ENCODE measurements at places on chromosomes 1 and 21. TPM values are rescaled to one million over a fixed set of nuclear protein-coding genes. Genes with fewer than 3 reads are reported as not detected.

GRCh38 chr1:53734650-53735211 is 4.2 kb downstream of the GLIS1 start:
- DNase-seq: no peak

DNA sequence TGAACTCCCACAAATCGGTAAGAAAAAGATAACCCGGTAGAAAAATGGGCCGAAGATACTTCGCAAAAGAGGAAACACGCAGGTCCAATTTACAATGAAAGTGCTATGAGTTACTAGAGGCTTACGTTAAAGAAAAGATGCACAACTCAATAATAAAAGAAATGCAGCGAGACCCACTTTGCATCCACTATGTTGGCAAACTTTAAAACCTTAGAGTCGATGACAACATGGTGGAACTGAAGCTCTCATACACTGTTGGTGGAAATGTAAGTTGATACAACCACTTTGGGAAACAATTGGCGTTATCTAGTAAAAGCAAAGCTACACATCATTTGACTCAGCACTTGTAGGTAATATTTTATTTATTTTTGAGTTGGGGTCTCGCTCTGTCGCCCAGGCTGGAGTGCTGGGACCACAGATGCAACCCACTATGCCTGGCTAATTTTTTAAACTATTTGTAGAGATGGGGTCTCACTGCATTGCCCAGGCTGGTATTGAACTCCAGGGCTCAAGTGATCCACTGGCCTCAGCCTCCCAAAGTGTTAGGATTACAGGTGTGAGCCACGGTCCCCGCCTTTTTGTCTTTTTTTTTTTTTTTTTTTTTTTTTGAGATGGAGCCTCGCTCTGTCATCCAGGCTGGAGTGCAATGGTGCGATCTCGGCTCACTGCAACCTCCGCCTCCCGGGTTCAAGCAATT is 696 bp upstream of the GPATCH3 start:
- DNase-seq: no peak

DNA sequence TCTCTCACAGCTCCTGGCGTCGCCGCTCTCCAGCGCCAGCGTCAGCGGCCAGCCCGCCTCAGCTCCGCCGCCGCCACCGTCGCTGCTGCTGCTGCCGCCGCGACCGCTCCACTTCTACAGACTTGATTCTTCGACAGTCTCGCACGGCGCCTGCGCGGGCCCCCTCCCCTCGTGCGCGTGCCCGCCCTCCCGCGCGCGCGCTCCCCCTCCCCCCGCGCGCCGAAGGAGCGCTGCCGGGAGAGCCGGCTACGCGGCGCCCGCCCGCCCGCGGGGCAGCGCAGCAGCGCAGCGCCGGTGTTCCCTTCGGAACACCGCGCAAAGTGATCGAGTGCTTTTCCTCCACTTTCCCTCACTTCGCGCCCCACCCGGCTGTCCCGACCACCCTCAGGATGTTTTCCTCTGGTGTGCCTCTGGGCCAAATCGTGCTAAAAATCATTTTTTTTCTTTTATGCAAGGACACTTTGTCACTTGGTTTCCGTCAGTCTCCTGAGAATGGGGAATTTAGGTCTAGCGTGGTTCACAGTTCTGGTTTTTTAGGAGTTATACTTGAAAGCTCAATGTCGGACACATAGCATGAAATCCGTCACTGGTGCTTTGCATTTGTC is at the start of gene IRF2BP2:
IRF2BP2 (minus strand) TSS at position 118 of the 605 bp plus-strand sequence. CDS start 684 bp downstream, outside the sequence.
- peak; percentile 90 for DNase-seq

- no peak for DNase-seq
Observed at GRCh38 chr1:158283965-158284364, 5.8 kb upstream of the CD1C start.

GRCh38 chr1:239833723-239834122 is 258.0 kb upstream of the FMN2 start:
- DNase-seq: no peak

- DNase-seq: no peak
Observed at GRCh38 chr1:160196143-160196542, 5.8 kb downstream of the CASQ1 start.

DNA sequence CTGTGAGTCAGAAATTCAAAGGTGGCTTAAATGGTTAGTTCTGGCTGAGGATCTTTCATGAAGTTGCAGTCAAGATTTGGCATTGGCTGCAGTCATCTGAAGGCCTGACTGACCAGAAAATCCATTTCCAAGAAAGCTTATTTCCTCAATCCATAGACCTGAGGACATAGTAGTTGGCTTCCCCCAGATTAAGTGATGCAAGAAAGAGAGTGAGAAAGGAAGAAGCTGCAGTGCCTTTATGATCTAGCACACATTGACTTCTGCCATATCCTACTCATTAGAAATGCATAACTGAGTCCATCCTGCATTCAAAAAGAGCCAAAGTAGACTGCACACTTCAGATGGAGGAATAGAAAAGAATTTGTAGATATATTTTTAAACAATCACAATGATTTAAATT is 222.6 kb downstream of the COL24A1 start:
- DNase-seq: no peak

DNA sequence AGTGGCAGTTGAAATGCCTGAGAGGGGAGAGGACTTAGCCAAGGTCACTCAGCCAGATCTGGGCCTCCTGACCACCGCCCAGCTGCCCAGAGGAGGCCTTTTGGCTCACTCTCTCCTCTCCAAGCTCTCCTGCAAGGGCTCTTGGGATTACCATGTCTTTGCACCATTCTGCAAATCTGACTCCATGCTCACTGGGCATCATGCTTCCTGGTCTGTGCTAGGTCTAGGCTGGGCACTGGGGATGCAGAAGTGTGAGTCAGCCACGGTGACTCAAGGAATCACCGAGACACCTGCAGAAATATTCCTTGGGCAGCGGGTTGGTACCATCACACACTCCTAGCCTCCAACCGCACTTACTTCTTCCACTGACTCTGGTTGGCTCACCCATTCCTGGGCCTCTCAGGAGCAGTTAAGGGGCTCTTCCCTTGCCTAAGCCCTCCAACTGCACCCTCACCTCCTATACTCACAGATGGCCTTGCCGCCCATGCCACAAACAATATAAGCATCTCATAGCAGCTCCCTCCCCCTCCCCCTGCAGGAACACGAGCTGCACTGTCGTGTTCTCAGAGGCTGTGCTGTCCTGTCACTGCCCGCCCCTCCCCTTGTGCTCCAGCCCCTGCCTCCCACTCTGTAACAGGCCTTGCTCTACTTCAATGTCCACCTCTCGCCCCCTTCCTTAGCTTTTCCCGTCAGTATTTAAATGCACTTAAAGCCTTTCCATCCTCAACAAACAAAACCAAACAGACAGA is 34.8 kb downstream of the CDCP2 start:
- no peak for DNase-seq

- peak; percentile 88 for DNase-seq
Observed at GRCh38 chr1:109643385-109644230, 12.3 kb upstream of the GSTM4 start.

GRCh38 chr1:2946291-2946690 is 75.0 kb upstream of the ACTRT2 start:
- no peak for DNase-seq

- DNase-seq: peak; percentile 38
Observed at GRCh38 chr1:18651713-18652112, 21.1 kb downstream of the PAX7 start.

- no peak for DNase-seq
Observed at GRCh38 chr1:37914719-37915475, 32.0 kb downstream of the INPP5B start.

GRCh38 chr1:175005085-175005783 is 5.5 kb downstream of the CACYBP start:
- DNase-seq: no peak

- DNase-seq: no peak
Observed at GRCh38 chr21:36470294-36470693, 9.6 kb downstream of the CLDN14 start.

DNA sequence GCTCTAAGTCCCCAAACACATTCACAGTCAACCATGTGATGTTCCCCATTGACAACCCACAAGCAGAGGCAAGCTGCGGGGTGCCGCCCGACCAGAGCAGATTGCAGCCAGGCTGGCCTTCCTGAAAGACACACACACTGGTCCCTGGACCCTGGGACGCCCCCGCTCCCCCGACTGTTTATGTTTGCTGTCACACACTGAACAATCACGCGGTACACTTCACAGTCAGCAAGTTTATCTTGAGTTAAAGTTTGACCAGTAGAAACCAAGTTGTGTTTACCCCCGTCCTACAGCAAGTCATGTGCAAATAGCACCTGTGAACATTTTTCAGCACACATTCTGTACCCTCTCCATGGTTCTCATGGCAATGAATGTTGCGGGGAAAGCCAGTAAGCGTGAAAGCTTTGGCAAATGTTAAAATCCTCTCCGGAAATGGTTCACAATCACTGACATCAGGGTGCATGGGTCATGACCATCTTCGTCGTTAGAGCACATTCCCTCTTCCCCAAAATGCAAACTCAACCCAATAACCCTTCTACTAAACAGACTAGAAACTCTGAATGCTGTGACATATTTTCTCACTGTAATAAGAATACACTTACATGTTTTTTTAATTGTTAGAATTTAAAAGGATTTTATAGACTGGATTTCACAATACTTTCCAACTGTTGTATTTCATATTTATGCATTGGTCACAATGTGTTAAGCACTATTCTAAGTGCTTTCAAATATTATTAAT is 33.3 kb upstream of the IRF2BP2 start:
- DNase-seq: no peak

DNA sequence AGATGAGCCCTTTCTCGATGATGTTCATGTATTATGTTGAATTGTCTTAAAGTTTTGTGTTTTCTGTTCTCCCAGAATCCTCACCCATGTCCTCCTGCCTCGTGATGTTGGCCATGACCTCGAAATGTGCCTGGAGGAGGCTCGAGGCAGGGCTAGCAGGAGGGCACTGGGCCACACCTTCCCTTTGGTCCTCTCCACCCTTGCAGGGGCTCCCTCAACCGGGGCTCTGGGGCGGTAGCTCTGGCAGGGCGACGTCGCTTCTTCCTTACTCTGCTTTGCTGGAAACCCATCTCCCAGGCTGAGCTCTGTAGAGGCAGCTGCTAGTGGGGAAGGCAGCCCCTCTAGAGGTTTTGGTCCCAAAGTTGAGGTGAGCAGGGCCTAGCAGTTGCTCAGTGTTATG is 14.3 kb downstream of the TFF3 start:
- no peak for DNase-seq

- DNase-seq: no peak
Observed at GRCh38 chr1:50246869-50247268, 138.1 kb downstream of the ELAVL4 start.

DNA sequence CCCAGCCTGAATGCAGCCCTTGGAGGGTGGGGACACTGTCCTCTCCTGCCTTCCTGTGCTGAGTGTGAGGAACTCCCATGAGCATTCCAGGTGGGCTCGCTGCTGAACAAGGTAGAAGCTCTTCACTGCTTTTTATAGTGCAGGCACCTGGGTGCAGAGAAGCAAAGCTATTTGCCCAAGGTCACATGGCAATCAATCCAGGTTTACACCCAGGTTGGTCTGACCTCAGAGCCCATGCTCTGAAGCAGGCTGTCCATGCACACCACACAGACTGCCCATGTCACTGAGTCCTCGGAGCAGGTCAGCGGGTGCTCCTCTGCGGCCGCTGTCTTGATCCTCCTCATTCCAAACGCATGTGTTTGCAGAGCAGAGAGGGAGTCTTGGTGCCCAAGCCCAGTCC is 323.4 kb upstream of the VAMP3 start:
- DNase-seq: no peak

GRCh38 chr1:214364386-214364785 is 83.4 kb downstream of the SMYD2 start:
- DNase-seq: no peak

DNA sequence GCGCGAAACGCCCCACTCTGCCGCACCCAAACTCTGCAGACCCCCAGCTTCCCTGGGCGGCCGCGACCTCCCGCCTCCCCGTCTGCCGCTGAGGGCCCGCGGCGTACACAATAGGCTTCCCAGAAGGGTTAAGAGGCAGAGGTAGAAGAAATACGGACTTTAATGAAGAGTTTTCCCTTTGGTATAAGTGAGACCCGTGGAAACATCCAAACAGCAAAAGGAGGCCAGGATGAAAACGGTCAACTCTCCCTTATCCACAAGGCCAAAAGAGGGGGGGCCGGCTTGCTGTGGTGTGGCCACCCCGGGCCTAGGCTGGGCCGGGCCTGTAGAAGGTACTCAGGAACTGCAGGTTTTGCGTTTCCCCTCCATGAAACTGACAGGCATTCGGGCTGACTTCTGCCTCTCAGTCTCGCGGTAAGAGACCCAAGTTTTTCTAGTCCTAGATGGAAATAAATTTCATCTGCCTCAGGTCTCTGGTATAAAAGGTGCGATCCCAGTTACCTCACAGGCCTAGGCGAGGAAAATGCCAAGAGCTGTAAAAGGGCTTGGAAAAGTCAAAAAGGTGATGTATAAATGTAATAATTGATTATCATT is 671 bp upstream of the PYGO2 start:
- peak; percentile 48 for DNase-seq

DNA sequence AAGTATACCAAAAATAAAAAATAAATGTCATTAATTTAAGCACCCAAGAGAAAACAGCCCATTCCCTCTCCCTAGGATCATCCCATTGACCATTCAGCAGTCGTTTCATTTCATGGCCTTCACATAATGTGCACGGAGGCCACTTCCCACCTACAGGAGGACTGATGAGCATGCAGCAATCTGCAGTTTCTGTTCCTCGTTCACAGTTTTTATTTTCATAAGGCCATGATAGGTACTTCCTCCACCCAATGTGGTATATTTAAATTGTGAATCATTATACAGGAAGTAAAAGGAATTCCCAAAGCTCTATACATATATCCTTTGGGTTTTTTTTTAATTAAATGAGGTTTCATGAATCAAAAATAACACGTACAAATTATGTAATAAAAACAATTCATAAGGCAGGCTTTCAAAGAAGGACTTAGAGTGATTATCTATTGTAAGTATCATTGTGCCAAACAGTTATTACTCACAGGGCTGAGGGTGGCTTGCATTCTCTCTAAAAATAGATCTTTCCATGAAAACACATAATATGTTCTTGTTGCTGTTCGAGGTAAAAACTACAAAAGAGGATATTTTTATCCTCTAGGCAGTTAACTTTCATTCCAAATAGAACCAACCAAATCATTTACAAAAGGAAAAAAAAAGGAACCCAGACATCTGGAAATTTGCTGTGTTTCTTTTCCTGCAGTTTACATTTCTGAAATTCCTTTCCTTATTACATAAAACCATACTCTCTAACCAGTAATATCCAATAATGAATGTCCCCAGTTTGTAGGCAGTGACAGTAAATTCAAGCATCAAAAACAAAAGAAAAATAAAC is 27.5 kb upstream of the SLC44A3 start:
- no peak for DNase-seq

GRCh38 chr21:32348604-32349332 is 44.0 kb downstream of the URB1 start:
- DNase-seq: no peak

The OR2T11 gene
- total RNA-seq: not detected

The MFAP2 gene
- total RNA-seq: not detected

The NCF2 gene
- 4.6 TPM for total RNA-seq

The CHIA gene
- not detected for total RNA-seq

The MXRA8 gene
- 0.29 TPM for total RNA-seq

The PAPPA2 gene
- total RNA-seq: 0.55 TPM

The DDI2 gene
- total RNA-seq: 50.4 TPM

The KLF17 gene
- not detected for total RNA-seq

The GABPA gene
- total RNA-seq: 26.8 TPM

The FCMR gene
- 75.6 TPM for total RNA-seq

The CD53 gene
- total RNA-seq: 190 TPM

The CLK2 gene
- total RNA-seq: 79.8 TPM

The LCE3B gene
- not detected for total RNA-seq

The TENT5C gene
- total RNA-seq: 4.1 TPM

The NPPB gene
- total RNA-seq: not detected

The OLFML2B gene
- total RNA-seq: 0.22 TPM

The KRTAP11-1 gene
- not detected for total RNA-seq

The GNG4 gene
- 5.6 TPM for total RNA-seq

The ASCL5 gene
- 0.22 TPM for total RNA-seq

The KRTAP19-3 gene
- total RNA-seq: not detected
